ENCODE measurements at places on chromosomes 16 and 17.
A peak's percentile ranks its signal among the peaks of the same experiment; 100 is the strongest.

- DNase-seq = peak; percentile 41
Measured at GRCh38 chr16:47477679-47478078, 16.5 kb downstream of the PHKB start.

GRCh38 chr17:13587487-13588338 is 14.0 kb downstream of the HS3ST3A1 start:
- DNase-seq = peak; percentile 44

- DNase-seq = no peak
Measured at GRCh38 chr16:50500171-50500874, 47.9 kb upstream of the NKD1 start.

- DNase-seq = no peak
Measured at GRCh38 chr17:60610473-60610872, 10.5 kb downstream of the PPM1D start.

DNA sequence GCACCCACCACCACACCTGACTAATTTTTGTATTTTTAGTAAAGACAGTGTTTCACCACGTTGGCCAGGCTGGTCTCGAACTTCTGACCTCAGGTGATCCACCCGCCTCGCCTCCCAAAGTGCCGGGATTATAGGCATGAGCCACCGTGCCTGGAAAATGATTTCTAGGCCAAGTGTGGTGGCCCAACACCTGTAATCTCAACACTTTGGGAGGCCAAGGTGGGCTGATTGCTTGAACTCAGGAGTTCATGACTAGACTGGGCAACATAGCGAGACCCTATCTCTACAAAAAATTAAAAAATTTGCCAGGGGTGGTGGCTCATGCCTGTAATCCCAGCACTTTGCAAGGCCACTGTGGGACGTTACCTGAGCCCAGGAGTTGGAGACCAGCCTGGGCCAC is 11.0 kb upstream of the BAIAP3 start:
- no peak for DNase-seq

DNA sequence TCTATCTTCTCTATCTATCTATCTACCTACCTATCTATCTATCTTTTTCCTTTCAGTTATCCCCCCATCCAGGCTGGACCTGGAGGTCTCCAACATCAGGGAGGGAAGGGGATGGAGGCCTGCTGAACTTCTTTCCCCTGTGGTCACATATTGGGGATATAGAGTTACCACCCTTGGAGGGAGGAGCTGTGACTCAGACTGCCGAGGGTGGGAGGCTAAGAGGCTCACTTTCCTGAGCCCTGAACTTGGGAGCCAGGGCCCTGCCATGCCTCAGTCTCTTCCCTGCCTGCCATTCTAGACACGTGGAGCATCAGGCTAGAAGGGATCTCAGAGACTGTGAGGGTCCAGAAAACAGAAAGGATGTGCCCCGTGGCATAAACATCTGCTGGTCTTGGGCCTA is 8.4 kb downstream of the LRRC3C start:
- no peak for DNase-seq

DNA sequence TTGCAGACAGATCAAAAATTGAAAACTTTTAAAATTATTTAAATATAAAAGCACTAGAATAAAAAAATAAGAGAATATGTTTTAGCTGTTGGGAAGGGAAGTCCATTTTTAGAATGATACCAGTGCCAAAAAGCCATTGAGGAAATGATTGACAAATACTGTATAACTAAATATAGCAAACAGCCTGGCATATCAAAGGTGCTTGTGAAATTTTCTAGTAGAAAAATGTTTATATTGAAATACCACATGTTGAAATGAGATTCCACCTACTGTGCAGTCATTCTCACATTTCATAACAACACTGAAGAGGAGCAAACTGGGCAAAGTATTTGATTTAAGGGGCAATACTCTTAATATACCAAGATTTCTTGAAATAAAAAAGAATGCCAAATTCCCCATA is 183.5 kb downstream of the PHKB start:
- no peak for DNase-seq

DNA sequence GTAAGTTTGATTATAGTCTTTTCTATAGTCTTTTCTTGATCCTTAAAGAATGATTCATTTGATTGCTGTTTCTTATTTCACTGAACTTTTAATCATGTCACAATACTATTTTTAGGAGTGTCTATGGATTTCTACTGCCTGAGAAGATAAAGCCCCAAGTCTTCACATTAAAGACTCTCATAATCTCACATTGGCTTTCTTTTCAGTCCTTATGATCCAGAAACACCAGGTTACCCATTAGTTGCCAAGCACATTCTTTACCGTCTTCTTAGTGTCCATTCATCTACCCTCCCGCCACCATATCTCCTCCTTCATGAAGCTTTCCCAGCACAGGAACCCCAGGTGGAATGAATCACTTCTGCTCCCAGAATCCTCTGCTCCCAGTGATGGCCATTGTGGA is 49.5 kb upstream of the MYOCD start:
- DNase-seq = no peak

DNA sequence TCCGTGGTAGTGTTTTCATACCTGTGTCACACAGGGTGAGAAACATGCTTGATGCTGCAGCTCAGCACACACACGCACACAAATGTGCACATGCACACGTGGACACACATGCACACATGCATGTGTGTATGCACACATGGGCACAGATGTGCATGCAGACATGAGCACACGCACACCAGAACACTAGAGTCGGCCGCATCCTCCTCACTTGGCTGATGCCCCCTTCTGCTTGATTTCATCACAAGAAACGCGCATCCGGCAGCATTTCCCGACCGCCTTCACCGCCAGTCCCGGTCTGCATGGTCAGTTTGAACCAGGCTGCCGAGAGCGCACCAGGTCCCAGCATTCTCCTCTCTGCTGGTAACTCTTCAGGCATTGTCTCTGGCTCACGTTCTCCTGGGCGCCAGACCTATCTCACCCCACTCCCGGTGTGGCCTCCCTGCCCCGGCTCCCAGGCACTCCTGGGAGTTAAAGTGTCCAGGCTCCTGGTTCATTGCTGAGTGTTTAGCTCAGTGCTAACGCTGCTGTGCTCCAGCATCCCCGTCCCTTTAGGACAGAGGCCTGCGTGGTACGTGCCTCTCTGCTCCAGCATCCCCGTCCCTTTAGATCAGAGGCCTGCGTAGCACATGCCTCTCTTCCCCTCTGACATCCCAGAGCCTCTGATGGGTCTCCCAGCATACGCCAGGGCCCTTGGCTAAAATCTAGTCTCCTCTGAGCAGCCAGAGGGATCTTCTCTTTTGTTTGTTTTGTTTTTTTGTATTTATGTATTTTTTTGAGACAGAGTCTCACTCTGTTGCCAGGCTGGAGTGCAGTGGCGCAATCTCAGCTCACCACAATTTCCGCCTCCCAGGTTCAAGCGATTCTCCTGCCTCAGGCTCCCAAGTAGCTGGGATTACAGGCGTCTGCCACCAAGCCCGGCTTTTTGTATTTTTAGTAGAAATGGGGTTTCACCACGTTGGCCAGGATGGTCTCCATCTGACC is 16.0 kb downstream of the BAIAP2 start:
- DNase-seq = no peak

DNA sequence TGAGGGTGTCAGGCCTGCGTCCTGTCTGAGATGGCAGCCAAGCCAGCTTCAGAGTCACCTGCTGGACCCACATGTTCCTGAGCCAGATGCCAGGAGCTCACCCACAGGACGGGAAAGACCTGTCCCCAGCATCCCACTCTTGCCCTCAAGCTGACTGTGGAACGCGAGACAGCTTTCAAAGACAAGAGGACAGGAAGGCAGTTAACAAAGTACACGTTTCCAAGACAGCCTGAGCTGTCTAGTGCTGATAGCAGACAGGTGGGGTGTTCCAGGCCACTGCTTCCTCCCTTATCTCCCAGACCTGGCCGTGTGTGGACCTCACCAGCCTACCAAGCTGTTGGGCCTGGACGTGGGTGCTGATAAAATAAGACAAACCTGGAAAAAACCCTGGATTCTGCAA is 13.2 kb downstream of the CMTM3 start:
- DNase-seq = no peak

- DNase-seq = no peak
Measured at GRCh38 chr16:79932572-79932971, 332.0 kb upstream of the MAF start.

GRCh38 chr17:11948789-11949188 is 48.5 kb downstream of the ZNF18 start:
- DNase-seq = peak; percentile 67

DNA sequence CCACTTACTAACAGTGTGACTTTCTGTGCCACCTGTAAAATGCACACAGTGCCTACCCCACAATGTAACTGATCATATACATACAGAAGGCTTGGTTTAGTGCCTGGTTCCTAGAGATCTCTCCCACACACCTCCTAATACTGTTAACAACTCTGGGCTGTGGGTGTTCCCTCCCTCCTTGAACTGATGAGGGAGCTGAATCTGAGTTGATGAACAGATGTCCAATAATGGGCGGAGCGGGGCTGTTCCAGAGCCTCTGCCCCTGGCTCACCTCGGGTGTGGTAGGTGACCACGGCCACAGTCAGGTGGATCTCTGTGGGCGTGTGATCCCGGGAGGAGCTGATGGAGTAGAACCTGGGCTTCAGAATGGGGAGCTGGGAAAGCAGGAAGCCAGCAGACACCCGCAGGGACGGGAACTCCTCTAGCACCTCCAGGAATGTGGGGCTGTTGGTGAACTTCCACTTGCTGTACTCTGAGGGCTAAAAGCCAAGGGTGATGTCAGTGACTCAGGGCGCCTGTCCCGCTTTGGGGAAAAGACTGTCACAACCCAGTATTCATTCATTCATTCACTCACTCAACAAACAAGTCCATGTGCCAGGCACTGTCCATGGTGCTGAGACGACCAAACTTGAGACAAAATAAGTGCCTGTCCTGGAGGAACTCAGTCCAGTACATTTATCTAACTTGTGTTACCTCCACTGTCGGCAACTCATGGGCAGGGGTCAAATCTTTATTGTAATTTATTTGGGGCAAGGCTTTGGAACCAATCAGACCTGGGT is 37.6 kb downstream of the NOS2 start:
- peak; percentile 16 for DNase-seq

- no peak for DNase-seq
Measured at GRCh38 chr17:34728771-34729310, 149.5 kb downstream of the TMEM132E start.

GRCh38 chr17:33753452-33753851 is 460.4 kb upstream of the ASIC2 start:
- DNase-seq = no peak

- DNase-seq = no peak
Measured at GRCh38 chr16:21184834-21185233, 26.4 kb downstream of the LDAF1 start.

- no peak for DNase-seq
Measured at GRCh38 chr17:40561871-40562611, 3.2 kb downstream of the CCR7 start.

- DNase-seq = no peak
Measured at GRCh38 chr17:30921544-30922196, at the start of gene ADAP2. Gene ADAP2, plus strand, starts transcription at chr17:30921945. Its CDS starts 70 bp downstream, at chr17:30922015.

GRCh38 chr17:2101448-2102257 is 46.8 kb downstream of the HIC1 start:
- DNase-seq = no peak

GRCh38 chr16:20507280-20507679 is 56.0 kb downstream of the ACSM2A start:
- no peak for DNase-seq

GRCh38 chr17:3985846-3986245 is 21.6 kb upstream of the ATP2A3 start:
- DNase-seq = no peak

- DNase-seq = peak; percentile 40
Measured at GRCh38 chr17:17739388-17740066, 58.3 kb downstream of the RAI1 start.

DNA sequence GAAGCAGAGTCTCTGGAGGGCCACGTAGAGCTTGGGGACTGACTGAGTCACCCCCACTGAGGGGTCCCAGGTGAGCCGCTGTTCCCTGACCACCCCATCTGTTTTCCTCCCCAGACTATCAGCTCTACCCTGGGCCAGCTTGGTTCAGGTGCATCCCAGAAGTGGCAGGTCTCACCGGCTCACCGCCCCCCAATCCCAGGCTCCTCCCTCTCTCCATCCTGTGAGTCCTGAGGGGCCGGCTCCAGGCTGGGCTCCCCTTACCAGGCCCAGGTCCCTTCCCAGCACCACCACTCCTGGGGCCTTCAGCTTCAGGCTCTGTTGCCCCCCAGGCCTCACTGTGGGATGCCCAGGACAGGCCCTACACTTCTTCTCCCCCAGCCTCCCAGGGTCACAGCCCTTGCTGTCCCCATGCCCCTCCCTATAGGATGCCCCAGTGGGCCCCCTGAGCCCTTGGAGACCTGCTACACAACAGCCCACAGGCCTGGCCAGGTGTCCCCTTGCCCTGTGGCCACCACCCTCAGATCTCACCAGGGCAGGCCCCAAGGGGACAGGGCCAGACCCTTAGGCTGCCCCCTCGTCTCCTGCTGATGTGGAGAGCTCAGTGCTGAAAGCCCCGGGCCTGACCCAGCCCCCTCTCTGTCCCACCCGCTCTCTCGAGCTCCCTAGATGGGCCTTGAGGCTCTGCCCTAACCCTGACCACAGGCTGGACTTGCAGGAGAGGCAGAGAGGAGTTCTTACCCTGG is 40.4 kb downstream of the TNFRSF13B start:
- DNase-seq = no peak

DNA sequence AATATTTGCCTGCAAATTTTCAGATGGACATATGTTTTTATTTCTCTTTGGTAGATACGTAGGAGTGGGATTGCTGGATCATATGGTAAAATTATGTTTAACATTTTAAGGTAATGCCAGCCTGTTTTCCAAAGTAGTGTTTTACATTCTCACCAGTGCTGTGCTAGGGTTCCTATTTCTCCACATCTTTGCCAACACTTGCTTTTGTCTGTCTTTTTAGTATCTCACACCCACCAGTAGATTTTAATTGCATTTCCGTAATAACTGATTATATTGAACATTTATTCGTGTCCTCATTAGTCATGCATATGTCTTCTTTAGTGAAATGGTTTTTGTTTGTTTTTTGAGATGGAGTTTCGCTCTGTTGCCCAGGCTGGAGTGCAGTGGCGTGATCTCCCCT is 58.4 kb downstream of the MRTFB start:
- DNase-seq = no peak

DNA sequence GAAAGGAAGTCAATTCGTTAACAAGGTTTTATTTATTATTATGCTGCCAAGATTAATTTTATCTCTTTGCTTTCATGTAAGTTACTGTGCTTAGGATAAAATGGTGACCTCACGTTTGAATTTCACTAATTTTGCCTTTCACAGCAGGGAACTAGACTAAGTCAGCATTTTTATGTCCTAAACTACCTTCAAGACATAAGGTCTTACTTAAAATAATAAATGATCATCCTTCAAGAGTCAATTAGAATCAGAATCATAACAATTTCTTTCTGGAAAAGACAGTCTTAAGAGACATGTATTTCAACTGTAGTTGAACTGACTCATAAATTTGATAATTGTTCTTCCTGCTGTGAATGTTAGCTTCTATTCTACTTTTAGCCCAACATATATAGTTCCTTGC is 893.8 kb downstream of the KCNJ2 start:
- no peak for DNase-seq

GRCh38 chr17:54990118-54990517 is 21.6 kb downstream of the STXBP4 start:
- no peak for DNase-seq

DNA sequence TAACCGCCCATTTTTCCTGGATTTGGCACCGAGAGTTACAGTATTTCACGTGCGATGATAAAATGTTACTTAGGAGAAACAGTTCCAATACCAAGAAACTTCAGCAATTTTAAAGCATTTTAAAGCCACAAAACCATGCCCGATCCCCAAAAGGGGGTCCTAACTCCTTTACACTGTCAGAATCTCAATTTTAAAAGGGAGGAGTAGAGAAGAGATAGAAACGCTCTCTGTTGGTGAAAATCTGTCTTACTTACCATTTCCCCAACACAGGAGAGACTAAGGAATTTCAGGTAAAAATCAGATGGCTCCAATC is 526 bp upstream of the RNASEK start:
- no peak for DNase-seq

All from HFFc6 (cell line).